ENCODE measurements at places on chromosomes 11 and 22.

GRCh38 chr11:121478895-121479697 is 26.3 kb upstream of the SORL1-AS1 start:
- no peak for DNase-seq

DNA sequence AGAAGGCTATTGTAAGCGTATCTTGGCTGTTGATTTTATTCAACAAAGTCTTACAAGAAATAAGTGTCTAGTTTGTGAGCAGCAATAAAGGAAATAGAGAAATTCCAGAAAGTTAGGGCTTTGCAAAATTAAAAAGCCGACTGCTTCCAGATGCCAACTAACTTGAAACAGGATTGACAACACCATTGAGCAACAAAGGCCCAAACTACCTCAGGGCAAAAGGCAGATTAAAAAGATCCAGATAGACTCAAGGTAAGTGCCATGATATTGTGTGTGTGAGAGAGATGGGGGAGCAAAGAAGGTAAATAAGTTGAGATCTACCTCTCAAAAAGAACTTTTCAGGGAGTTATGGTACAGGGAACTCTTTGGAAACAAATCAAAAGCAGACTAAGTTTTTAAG is 49.1 kb downstream of the PARVG start:
- DNase-seq, result no peak

DNA sequence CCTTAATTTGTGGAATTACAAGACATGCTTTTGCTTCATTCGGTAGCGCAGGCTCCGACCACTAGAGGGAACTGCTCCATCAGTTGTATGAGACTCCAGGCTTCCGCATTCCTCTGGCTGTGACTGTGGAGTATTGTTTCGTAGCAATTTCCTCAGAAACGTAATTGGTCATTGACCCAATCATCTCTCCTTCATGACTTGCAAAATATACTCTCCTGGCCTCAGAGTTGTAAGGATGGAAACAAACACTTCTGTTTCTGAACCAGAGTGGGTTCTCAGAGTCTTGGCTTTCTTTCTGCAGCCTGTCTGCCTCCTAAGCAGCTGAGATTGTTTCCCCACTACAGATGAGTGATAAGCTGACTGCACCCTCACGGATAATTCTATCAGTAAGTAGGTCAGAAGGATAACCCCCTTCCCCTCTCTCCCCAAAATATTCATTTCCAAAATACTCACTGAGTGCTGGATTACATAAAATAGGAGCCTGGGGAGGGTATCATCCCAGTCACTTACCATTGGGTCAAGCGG is 146.8 kb upstream of the ZC3H12C start:
- peak; percentile 38 for DNase-seq

GRCh38 chr11:132142121-132142520 is 771.7 kb downstream of the NTM start:
- DNase-seq, result no peak

DNA sequence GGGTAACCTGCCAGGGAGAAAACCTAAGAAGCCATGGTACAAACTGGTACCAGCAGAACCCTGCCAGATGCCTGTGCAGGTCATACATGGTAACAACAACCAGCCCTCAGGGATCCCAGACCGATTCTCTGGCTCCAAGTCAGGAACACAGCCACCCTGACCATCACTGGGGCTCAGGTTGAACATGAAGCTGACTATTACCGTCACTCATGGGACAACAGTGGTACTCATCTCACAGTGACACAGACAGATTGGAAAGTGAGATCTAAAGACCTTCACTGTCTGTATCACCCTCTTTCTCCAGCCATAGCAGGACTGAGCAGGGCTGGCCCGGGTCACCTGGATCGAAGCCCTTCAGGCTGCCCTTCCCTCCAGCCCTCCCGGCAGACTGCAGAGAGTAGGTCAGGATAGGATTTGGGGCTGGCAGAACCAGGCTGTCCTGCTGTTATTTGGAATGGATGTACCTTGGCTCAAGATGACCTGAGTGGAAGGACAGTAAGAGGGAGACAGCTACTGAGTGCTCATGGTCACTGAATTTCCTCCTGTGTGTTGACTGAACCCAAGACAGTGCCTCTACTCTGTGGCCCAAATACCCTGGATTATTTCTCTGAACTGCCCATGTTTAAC is 94.7 kb downstream of the GGTLC2 start:
- no peak for DNase-seq

- no peak for DNase-seq
These were observed 33.3 kb downstream of the RBFOX2 start for GRCh38 chr22:35995348-35995747.

- DNase-seq, result no peak
These were observed 200.6 kb downstream of the KIRREL3 start for GRCh38 chr11:126800009-126800408.

GRCh38 chr11:13283636-13284035 is 6.0 kb downstream of the BMAL1 start:
- no peak for DNase-seq
